Panc1 (cell line): ENCODE measurements at places on chromosomes 16 and 17. TPM values are rescaled to one million over a fixed set of nuclear protein-coding genes. Genes with fewer than 3 reads are reported as not detected.
A peak's percentile ranks its signal among the peaks of the same experiment; 100 is the strongest.

SLFN14 gene
- total RNA-seq = not detected

PRSS21 gene
- not detected for total RNA-seq

TBC1D3K gene
- total RNA-seq = 1.5 TPM

ZFP3 gene
- not detected for total RNA-seq

DPEP2 gene
- not detected for total RNA-seq

ZNF423 gene
- total RNA-seq = 0.49 TPM

OTOP3 gene
- total RNA-seq = not detected

ERI2 gene
- 20.4 TPM for total RNA-seq

KRTAP4-6 gene
- not detected for total RNA-seq

ENGASE gene
- 32.3 TPM for total RNA-seq

C16orf89 gene
- not detected for total RNA-seq

PPP1R9B gene
- total RNA-seq = 114 TPM

KRTAP2-3 gene
- not detected for total RNA-seq

- no peak overlapping the region for H3K27ac ChIP-seq
- H3K4me3 ChIP-seq = no peak overlapping the region
- no peaks in the 10 kb centered on the region for H3K36me3 ChIP-seq
- H3K4me1 ChIP-seq = no peaks in the 10 kb centered on the region
- no peaks in the 10 kb centered on the region for H3K27me3 ChIP-seq
- no peak for DNase-seq
Measured at GRCh38 chr17:61709567-61709966, 118.5 kb upstream of the NACA2 start.

DNA sequence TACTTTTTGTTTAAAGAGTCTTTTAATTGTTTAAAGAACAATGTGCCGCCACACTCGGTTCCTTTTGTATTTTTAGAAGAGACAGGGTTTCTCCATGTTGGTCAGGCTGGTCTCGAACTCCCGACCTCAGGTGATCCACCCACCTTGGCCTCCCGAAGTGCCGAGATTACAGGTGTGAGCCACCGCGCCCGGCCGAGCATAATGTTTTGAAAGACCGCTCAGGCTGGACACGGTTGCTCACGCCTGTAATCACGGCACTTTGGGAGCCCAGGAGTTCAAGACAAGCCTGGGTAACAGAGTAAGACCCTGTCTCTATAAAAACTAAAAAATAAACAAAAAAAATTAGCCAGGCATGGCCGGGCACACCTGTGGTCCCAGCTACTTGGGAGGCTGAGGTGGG, 59.8 kb downstream of the RNF213 start:
- no peak for DNase-seq
- no peak overlapping the region for H3K4me3 ChIP-seq
- H3K36me3 ChIP-seq = peaks cover 29% of the 10 kb centered on the region
- H3K27me3 ChIP-seq = no peaks in the 10 kb centered on the region
- no peaks in the 10 kb centered on the region for H3K4me1 ChIP-seq

GRCh38 chr17:45783593-45784292, 377 bp upstream of the CRHR1 start:
- no peaks in the 10 kb centered on the region; the same call in 1 of the 2 replicates for H3K27me3 ChIP-seq
- no peaks in the 10 kb centered on the region for H3K4me1 ChIP-seq
- H3K27ac ChIP-seq = no peak overlapping the region
- no peaks in the 10 kb centered on the region for H3K36me3 ChIP-seq

DNA sequence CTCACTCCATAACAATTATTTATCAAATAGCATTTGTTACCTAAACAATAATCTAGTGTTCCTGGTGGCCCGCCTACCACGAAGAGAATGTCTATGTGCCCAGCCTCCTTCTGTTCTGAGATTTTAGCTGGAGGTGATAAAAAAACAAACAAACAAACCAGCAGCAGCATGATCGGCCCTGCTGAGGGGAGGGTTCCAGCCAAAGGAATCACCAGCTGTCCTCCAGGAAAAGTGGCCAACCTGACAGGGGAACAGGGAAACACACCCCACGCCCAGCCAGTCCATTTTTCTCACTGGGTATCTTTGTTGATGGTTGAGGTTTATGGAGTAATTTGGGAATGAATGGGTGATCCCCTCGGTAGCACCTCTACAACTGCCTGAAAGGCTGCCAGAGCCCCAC, 203.0 kb upstream of the DYNLRB2 start:
- H3K27ac ChIP-seq = no peak overlapping the region
- H3K4me1 ChIP-seq = no peaks in the 10 kb centered on the region
- no peak for DNase-seq

DNA sequence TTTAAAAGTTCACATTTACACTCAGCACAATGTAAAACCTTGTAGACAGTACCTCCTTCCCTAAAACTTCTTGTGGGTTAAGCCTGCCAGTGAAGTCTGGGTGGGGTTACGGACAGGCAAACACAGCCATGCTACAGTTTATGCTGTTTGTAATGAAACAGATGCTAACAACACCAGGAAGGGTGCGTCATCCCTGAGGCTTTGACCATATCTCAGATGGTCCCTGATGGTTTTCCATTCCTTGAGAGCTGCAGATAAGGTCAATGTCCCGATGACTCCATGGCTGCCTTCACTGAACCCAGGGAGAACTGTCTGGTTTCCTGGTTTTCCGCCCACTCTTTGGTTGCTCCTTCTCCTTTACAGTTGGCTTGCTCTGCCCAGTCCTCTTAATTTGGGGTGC, 29.1 kb downstream of the GAS7 start:
- H3K36me3 ChIP-seq = no peaks in the 10 kb centered on the region
- no peak overlapping the region for H3K4me3 ChIP-seq
- H3K27ac ChIP-seq = no peak overlapping the region
- no peaks in the 10 kb centered on the region for H3K27me3 ChIP-seq
- no peak for DNase-seq
- no peaks in the 10 kb centered on the region for H3K4me1 ChIP-seq

GRCh38 chr17:57166803-57167202, 81.8 kb downstream of the AKAP1 start:
- no peaks in the 10 kb centered on the region for H3K4me1 ChIP-seq
- H3K36me3 ChIP-seq = no peaks in the 10 kb centered on the region
- no peak for DNase-seq
- H3K27me3 ChIP-seq = no peaks in the 10 kb centered on the region; the same call in 1 of the 2 replicates

- H3K4me3 ChIP-seq = no peak overlapping the region
- H3K36me3 ChIP-seq = no peaks in the 10 kb centered on the region
- no peak for DNase-seq
- H3K27ac ChIP-seq = peak overlapping the region; percentile 30
- H3K27me3 ChIP-seq = no peaks in the 10 kb centered on the region
Measured at GRCh38 chr17:72657467-72658317, 434.8 kb downstream of the SLC39A11 start.

DNA sequence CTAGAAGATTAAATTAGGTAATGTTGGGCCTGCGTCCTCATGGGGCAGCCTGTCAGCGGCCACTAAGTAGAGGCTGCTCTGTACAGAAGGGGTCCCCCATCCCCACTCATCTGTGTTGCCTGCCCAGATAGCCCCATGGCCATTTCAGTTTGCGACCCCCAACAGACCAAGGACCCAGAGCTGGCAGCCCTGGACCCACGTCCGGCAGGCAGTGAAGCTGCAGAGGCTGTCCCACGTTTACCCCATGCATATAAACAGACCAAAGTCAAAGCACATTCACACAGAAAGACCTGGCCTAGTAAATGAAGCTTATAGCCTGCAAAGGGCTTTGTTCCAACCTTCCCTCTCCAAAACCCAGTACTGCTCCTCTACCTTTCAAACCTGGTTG, 4.6 kb downstream of the PDF start:
- no peak for DNase-seq
- H3K27ac ChIP-seq = peak overlapping the region; percentile 61
- H3K27me3 ChIP-seq = no peaks in the 10 kb centered on the region
- H3K36me3 ChIP-seq = no peaks in the 10 kb centered on the region; the same call in none of the 2 replicates
- no peak overlapping the region for H3K4me3 ChIP-seq
- H3K4me1 ChIP-seq = peaks cover 19% of the 10 kb centered on the region

GRCh38 chr17:74020522-74020921, 183.0 kb upstream of the RPL38 start:
- no peak overlapping the region for H3K27ac ChIP-seq
- no peak for DNase-seq
- no peaks in the 10 kb centered on the region for H3K36me3 ChIP-seq
- peaks cover 23% of the 10 kb centered on the region for H3K27me3 ChIP-seq

GRCh38 chr17:44914698-44915271, 515 bp downstream of the GFAP start:
- no peaks in the 10 kb centered on the region for H3K4me1 ChIP-seq
- no peaks in the 10 kb centered on the region for H3K36me3 ChIP-seq
- no peaks in the 10 kb centered on the region for H3K27me3 ChIP-seq
- H3K27ac ChIP-seq = no peak overlapping the region

DNA sequence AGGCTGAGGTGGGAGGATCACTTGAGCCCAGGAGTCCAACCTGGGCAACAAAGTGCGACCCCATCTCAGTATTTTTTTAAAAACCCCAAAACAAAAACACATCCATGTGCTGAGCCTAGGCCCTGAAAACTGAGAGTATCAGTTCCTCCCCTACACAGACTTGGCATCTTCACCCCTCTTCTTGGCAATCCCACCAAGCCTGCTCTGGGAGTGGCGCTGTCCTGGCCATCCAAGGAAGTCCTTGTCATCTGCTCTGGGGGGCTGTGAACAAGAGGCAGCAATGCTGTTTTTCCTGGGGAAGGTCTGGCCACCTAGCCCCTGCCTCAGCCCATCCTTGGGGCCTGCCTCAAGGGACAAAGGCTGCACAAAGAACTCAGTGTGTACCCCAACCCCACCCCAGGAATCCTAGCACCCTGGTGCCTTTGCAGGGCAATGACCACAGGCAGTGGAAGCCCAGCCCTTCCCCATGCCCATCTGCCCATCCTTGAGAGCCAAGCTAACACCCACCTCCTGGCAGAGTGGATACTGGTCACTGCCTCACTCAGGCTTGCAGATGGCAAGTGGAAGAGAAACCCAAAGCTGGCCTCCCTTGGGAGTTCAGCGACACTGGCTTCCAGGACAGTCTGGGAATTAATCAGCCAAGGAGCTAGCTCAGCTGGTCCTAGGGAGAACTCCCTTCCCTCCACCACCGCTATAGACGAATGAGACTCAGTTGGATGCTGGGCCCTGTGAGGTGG, 14.8 kb upstream of the GFOD2 start:
- no peaks in the 10 kb centered on the region for H3K27me3 ChIP-seq
- no peak for DNase-seq
- no peak overlapping the region for H3K27ac ChIP-seq
- H3K4me1 ChIP-seq = no peaks in the 10 kb centered on the region

GRCh38 chr17:49209061-49209571, 1.3 kb downstream of the GNGT2 start:
- H3K27me3 ChIP-seq = peaks cover 9% of the 10 kb centered on the region; the same call in 1 of the 2 replicates
- H3K27ac ChIP-seq = no peak overlapping the region
- H3K36me3 ChIP-seq = no peaks in the 10 kb centered on the region
- no peak for DNase-seq

DNA sequence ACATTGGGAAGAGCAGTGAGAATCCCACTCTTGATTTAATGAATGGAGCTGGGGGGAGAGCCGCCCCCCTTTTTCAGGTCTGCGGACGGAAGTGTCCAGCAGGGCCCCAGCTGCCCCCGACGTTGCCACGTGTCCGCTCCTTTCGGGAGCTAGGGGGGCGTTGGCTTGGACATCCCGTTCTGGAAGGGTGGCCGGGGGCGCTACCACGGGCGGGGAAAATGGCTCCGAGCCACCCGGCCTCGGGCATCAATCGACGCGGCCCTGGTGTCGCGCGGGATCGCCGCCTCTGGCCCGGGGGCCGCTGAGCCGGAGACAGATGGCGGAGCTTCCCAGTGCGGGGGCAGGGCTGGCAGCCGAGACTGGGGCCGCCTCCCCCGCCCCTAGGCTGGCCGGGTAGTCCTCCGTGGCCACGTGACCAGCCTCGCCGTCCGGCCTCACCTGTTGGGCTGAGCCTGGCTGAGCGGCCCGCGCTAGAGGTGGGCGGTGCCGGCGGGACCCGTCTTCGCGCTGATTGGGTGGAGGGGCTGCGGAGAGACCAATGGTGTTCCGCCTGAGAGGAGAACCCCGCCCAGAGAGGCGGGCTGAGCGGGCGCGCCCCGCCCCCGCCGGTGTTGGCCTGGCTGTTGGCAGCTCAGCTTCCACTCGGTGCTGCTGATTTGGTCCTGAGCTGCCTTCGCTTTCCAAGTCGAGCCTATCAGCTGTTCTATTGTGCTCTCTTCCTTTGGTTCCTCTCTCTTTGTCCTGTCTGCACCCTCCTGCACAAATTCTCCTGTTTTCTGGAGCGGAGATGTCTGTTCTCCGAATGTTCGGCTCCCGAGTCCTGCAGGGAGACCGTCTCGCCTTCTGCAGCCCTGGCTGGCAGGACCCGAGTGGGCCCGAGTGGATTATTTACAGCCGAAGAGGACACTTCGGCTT, 8.3 kb downstream of the HS3ST3B1 start:
- no peak for DNase-seq
- no peaks in the 10 kb centered on the region for H3K36me3 ChIP-seq
- H3K27ac ChIP-seq = no peak overlapping the region

DNA sequence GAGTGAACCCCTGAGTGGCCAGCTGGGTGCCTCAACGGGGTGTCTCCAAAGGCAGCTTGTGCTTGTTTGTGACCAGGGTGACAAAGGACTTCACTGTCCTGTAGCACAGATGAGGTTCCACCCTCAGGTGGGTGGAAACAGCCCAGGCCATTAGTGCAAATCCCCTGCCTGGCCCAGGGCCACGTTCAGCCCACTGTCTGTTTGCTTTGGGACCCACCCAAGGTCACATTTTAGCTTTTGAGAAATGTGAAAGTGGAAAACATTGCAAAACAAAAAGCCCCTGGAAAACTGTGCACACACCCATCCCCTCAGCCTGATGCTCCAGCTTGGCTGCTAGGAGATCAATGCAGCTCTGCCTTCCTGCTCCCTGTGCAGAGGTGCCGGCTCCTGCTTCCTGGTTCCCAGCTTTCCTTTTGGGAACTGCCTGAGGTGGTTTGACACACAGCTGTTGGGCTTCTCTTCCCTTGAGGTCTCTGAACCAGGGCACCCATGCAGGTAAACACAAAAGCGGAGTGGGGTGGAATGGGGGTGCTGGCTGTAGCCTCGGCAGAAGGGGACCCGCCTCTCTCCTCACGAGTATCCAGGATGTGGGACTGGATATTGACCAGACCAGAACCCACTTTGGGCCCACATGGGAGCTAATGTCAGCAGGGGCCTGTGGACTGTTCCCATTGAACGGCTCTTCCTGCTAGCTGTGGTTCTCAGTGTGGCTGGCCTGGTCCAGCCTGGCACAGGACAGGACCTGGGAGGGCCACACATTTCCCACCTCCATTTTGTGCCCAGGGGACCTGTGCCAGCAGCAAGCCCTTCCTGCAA, 7.9 kb upstream of the SPHK1 start:
- H3K4me3 ChIP-seq = no peak overlapping the region
- no peaks in the 10 kb centered on the region; the same call in 1 of the 2 replicates for H3K4me1 ChIP-seq
- no peak for DNase-seq
- H3K27ac ChIP-seq = no peak overlapping the region
- H3K27me3 ChIP-seq = no peaks in the 10 kb centered on the region
- H3K36me3 ChIP-seq = no peaks in the 10 kb centered on the region

GRCh38 chr17:18959845-18960240, 7.9 kb downstream of the SLC5A10 start:
- H3K4me3 ChIP-seq = no peak overlapping the region
- H3K27me3 ChIP-seq = no peaks in the 10 kb centered on the region
- no peak overlapping the region for H3K27ac ChIP-seq
- no peaks in the 10 kb centered on the region for H3K36me3 ChIP-seq
